ENCODE measurements at places on chromosomes 3 and 15. TPM values are rescaled to one million over a fixed set of nuclear protein-coding genes. Genes with fewer than 3 reads are reported as not detected.
A peak's percentile ranks its signal among the peaks of the same experiment; 100 is the strongest.

- no peaks in the 10 kb centered on the region for H3K27me3 ChIP-seq
- H3K4me3 ChIP-seq = no peak overlapping the region
- no peaks in the 10 kb centered on the region for H3K36me3 ChIP-seq
- no peak overlapping the region for H3K27ac ChIP-seq
Measured at GRCh38 chr3:87461036-87461435, 184.7 kb upstream of the POU1F1 start.

DNA sequence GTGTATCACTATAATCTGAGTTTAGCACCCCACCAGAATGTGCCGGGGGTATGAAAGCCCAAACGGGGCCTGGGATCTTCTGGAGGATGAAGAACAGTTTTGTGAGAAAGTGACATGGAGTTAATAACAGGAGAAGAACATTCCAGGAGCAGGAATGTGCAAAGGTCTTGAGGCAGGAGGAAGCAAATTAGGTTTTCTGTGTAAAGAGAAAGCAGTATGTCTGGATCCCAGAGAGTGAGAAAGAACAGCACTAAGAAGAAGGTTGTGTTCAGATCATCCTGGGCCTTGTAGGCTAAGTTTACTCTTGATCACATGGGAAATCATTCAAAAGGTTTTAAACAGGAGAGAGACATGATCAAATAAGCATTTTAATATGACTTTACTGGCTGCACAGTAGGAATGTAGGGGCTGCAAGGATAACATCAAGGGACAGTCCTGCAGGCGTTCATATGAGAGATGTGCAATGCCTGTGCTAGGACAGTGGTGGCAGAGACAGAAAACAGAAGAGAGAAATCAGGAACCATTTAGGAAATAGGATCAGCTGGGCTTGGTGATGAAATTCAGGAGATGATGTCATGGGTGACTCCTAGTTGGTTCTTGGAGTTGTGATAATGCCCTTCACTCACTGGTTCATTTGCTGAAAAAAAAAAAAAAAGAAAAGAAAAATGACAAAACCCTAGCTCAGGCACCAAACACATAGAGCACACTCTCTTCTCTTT lies 113.5 kb downstream of the TNIK start:
- H3K36me3 ChIP-seq = no peaks in the 10 kb centered on the region
- no peak for DNase-seq
- H3K4me1 ChIP-seq = no peaks in the 10 kb centered on the region
- no peak overlapping the region for H3K4me3 ChIP-seq

DNA sequence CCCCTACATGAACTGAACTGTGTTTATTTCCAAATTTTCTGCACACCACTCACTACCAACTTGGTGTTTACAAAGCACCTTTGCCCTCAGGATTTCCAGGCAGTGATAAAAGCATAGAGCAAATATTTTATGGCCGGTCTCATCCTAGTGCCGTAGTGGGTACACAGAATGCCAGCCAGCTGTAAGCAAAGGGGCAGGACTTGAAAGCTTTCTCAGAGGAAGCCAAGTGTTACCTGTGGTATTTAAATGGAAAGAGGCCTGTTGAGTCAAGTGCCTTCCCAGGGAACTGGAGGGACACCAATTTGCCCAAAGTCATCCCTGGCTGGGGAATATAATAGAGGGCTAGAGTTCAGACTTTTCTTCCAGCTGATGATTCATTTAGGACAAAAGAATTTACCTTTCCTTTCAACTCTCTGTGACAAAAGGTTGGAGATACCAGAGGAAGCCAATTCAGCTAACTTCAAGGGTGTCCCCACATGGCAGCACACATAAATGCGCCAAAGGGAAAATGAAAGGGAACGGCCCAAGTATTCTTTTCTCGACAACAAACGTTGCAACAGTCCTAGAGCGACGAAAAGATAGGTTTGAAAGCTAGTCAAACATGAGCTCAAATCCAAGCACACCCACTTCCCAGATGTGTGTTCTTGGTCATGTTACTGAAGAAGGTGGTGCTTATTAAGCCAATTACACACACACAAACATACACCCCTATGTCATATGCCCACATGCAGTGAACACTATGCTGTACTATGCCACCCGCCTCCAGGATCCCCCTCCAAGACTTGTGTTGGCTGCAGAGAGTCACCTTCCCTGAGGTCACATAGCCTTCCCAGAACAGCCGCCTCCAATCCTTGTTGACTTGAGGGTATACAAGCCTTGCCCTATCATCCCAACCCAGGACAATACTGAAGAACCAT lies 27.7 kb downstream of the MAGI1 start:
- no peaks in the 10 kb centered on the region for H3K27me3 ChIP-seq
- no peak for DNase-seq
- no peaks in the 10 kb centered on the region for H3K36me3 ChIP-seq
- H3K27ac ChIP-seq = no peak overlapping the region
- H3K4me3 ChIP-seq = no peak overlapping the region

DNA sequence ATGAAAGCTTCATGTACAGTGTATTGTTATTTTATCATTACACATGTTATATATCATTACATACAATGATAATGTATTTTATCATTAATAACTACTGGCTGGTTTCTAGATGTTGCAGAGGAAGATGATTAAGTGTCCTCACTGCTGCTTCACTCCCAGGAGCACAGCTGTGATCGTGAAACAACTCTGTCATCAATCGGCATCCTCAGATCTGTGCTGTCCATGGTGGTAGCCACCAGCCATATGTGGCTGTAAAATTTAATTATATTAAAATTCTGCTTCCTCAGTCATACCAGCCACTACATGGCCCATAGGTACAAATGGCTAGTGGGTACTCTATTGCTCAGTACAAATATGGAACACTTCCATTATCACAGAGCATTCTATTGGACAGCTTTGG lies 379.4 kb upstream of the CFAP20DC start:
- peaks cover 5% of the 10 kb centered on the region for H3K4me1 ChIP-seq
- no peaks in the 10 kb centered on the region for H3K27me3 ChIP-seq
- no peaks in the 10 kb centered on the region for H3K36me3 ChIP-seq
- H3K4me3 ChIP-seq = no peak overlapping the region
- DNase-seq = no peak
- H3K27ac ChIP-seq = no peak overlapping the region

GRCh38 chr3:127702151-127702578 lies 29.4 kb downstream of the ABTB1 start:
- no peaks in the 10 kb centered on the region for H3K36me3 ChIP-seq
- peaks cover 10% of the 10 kb centered on the region for H3K4me1 ChIP-seq
- no peak for DNase-seq
- no peak overlapping the region for H3K27ac ChIP-seq
- H3K27me3 ChIP-seq = no peaks in the 10 kb centered on the region

DNA sequence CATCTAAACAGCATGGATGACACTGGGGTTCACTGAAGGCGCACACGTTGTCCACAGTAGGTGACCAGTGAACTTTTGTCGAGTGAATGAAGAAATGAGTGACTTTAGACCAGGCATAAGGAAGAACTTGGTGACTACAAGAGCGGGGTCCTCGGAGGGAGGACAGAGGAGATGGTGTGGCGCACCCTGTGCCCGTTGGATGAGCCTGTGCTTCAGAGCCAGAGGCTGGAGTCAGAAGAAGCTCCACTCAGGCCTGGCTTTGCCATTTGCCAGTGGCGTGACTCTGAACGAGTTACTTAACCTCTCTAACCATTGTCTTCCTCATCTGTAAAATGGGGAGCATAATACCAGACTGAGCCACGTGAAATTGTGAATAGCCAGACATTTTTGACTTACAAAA lies 42.2 kb downstream of the MUC4 start:
- H3K4me3 ChIP-seq = no peak overlapping the region
- DNase-seq = no peak
- no peaks in the 10 kb centered on the region for H3K4me1 ChIP-seq
- H3K36me3 ChIP-seq = no peaks in the 10 kb centered on the region

GRCh38 chr3:133401374-133402135 lies 1.7 kb downstream of the BFSP2 start:
- no peak for DNase-seq
- H3K4me1 ChIP-seq = no peaks in the 10 kb centered on the region
- no peak overlapping the region for H3K4me3 ChIP-seq

DNA sequence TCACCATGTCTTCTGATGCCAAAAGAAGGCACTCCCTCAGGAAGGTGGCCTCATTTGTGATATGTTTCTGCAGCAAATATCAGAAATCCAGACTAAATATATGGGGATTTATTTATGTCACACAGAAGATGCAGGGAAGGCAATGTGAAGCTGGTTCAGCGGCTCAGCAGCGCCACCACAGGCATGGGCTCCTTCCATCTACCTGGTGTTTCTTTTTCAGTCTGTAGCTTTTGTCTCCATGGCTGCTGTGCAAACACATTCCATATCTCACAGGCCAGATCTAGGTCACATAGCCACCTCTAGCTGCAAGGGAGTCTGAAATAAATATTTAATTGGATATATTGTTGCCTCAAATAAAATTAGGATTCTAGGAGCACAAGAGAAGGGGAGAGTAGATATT lies 502.1 kb upstream of the IL12A start:
- no peaks in the 10 kb centered on the region for H3K36me3 ChIP-seq
- no peaks in the 10 kb centered on the region for H3K4me1 ChIP-seq
- H3K27me3 ChIP-seq = no peaks in the 10 kb centered on the region

- H3K4me3 ChIP-seq = no peak overlapping the region
- no peaks in the 10 kb centered on the region for H3K27me3 ChIP-seq
- no peak for DNase-seq
- no peaks in the 10 kb centered on the region for H3K36me3 ChIP-seq
- H3K27ac ChIP-seq = no peak overlapping the region
- H3K4me1 ChIP-seq = no peaks in the 10 kb centered on the region
Measured at GRCh38 chr3:126896067-126896441, 86.9 kb upstream of the PLXNA1 start.

DNA sequence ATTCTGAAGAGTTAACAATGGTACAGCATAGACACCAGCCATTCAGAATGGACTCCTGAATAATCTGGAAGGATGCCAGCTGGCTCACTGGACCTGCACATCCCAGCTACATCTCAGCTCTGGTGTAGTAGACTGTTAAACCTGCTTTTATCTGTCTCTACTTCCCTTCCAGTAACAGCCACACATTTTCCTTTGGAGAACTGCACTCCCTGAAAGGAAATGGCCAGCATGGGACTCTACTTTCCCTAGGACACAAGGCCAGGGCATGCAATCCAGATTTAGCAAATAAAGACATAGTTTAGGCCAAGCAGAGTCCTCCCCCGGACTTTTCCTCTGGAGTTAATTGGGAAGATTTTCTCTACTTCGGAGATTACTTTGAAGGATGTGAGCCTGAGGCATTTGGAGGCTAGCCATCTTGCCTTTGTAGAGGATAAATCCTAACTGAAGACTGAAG lies 82.7 kb upstream of the TCF12 start:
- no peak for DNase-seq
- no peaks in the 10 kb centered on the region for H3K36me3 ChIP-seq
- peaks cover 17% of the 10 kb centered on the region for H3K4me1 ChIP-seq
- H3K4me3 ChIP-seq = no peak overlapping the region
- no peaks in the 10 kb centered on the region for H3K27me3 ChIP-seq
- H3K27ac ChIP-seq = no peak overlapping the region

- no peaks in the 10 kb centered on the region for H3K4me1 ChIP-seq
- H3K27me3 ChIP-seq = no peaks in the 10 kb centered on the region
- no peak overlapping the region for H3K27ac ChIP-seq
- H3K36me3 ChIP-seq = no peaks in the 10 kb centered on the region
- no peak for DNase-seq
- H3K4me3 ChIP-seq = no peak overlapping the region
Measured at GRCh38 chr3:16239086-16239770, 25.5 kb downstream of the DPH3 start.

DNA sequence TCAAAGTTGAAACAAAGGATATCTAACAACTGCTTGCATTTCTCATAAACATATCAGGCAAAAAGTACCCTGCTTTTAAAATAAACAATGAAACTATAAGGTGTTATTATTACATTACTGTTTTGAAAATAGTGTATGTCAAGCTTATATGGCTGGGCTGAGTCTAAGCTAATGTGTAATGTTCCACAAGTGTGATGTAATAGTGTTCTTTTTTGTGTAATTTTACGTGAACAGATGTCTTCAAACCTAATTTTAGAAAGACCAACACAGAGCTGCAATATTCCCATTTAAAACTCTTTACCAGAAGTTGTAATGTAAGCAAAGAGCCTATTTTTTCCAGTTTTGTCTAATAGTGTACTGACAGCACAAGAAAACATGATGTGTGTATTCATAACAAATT lies 34.0 kb downstream of the MINDY2 start:
- peaks cover 5% of the 10 kb centered on the region for H3K36me3 ChIP-seq
- H3K27ac ChIP-seq = no peak overlapping the region
- H3K4me1 ChIP-seq = peaks cover 6% of the 10 kb centered on the region

GRCh38 chr3:114307222-114307830 lies 13.5 kb downstream of the TIGIT start:
- peak; percentile 56 for DNase-seq
- H3K27me3 ChIP-seq = no peaks in the 10 kb centered on the region
- H3K4me1 ChIP-seq = peaks cover 27% of the 10 kb centered on the region

DNA sequence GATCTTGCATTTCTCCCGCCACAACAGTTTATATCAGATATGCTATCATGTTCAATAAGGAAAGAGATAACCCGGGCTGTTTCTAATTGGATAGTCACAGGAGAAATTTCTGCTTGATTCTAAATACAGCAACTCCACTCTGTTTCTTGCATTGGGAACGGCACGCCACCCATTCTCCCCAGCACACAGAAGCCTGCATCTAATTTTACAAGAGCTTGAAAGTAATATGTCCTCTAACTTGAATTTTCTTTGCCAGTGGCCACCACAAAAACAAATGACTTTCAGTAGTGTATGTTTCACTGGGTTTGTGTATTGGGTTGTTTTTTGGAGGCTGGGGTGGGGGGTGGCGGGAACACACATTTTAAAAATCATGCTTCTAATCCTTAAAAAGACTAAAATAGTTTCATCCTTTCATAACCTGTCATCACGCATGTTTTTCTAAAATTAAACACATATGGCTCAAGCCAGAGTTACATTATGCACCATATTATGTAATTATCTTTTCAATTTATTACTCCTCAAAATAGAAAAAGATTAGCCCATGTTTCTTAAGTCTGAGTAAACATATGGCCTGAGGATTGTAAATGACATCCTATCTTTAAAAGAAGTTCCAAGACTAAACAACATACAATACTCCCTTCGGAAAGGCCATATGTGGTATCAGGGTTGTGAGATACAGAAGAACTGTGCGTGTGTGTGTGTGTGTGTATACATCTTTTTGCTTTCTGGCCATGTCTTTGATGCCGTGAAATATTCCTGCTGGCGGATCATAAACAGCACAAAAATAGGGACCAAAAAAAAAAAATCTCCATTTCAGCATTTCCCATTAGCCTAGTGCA lies 176.3 kb downstream of the FOXP1 start:
- no peak for DNase-seq
- H3K4me1 ChIP-seq = peaks cover 55% of the 10 kb centered on the region
- H3K27me3 ChIP-seq = no peaks in the 10 kb centered on the region
- no peaks in the 10 kb centered on the region for H3K36me3 ChIP-seq

GRCh38 chr3:72301779-72302178 lies 516.8 kb upstream of the PROK2 start:
- H3K36me3 ChIP-seq = no peaks in the 10 kb centered on the region
- H3K27ac ChIP-seq = no peak overlapping the region
- no peak overlapping the region for H3K4me3 ChIP-seq
- DNase-seq = no peak

The LARP6 gene
- not detected for polyA plus RNA-seq

The RYR3 gene
- not detected for polyA plus RNA-seq

The TMEM207 gene
- polyA plus RNA-seq = not detected

The HRG gene
- polyA plus RNA-seq = not detected

The GOLGA8J gene
- not detected for polyA plus RNA-seq

The SYNPR gene
- not detected for polyA plus RNA-seq

The ISLR gene
- not detected for polyA plus RNA-seq

The POC1A gene
- polyA plus RNA-seq = 1.4 TPM

All from B cell (primary cell).